Left hindlimb (tissue), 1 donor: ENCODE measurements at places on chromosomes 4 and X.
A peak's percentile ranks its signal among the peaks of the same experiment; 100 is the strongest.

- no peak for DNase-seq
Observed at GRCh38 chr4:151583157-151583914, 174.4 kb downstream of the FHIP1A start.

- DNase-seq: no peak
Observed at GRCh38 chr4:13436962-13437361, 47.2 kb downstream of the RAB28 start.

DNA sequence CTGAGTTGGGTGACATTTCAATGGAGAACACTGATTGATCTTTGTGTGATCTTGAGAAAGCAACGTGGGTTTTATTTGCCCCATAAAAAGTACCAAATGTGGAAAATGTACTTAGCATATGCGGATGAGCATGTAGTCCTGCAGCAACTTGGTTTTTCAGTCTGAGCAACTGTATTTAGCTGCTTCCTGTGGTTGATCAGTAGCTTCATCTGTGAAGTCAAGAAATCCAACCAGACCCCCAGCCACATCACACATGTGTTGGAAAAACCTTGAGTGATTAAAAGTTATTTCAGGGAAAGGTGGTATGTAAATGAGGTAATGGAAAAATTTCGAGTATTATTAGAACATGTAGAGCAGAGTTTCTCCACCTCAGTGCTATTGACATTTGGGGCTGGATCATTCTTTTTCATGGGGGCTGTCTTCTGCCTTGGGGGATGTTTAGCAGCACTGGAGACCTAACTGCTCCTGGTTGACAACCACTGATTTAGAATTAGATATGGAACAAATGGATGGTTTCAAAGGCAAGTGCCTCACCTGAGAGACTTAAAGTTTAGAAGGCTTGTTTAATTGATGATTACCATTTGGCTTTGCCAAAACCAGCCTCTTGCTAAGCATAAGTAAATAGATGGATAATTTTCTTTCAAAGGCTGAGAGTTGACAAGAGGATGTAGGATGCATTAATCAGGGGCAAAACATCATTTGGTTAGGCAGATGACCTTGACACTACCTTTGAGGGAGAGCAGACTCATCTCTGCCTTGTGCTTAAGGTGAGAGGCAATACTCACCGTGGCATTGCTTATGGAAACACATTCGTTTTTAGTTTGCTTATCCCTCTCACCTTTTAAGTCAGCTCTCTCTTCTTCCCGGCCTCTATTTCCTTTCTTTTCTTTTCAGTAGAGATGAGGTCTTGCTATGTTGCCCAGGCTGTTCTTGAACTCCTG is 193.0 kb upstream of the RPS6KA3 start:
- DNase-seq: no peak

DNA sequence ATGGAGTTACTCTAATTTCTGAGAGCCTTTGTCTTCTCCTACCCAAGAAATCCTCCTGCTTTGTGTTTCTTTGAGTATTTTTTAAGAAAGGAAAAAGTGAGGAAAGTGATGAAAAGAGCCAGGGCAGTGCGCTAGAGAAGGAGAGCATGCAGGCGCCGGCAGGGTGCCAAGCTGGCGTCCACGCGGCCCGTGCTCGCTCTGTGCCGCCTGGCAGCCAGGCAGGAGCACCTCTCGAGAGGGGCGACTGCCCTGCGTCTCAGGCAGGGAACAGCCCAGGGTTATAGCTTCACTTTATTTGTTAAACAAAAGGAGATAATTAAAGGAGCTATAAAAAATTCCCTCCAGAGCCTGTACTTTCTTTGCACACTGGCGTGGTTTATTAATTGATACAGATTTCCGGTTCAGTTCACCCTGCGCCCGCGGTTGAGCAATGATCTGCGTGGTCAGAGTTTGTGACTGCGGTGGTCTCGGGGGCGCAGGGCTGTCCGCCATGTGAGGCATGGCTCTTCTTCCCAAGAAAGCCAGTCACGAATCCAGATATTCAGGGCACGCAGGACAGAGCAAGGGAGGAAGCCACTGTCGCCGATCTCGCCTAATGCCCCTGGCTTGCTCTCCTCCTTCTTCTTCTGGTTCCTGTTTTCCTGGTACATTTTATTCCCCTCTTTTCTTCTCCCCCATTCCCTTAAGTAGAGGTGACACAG is 110.8 kb upstream of the PAQR3 start:
- DNase-seq: no peak

DNA sequence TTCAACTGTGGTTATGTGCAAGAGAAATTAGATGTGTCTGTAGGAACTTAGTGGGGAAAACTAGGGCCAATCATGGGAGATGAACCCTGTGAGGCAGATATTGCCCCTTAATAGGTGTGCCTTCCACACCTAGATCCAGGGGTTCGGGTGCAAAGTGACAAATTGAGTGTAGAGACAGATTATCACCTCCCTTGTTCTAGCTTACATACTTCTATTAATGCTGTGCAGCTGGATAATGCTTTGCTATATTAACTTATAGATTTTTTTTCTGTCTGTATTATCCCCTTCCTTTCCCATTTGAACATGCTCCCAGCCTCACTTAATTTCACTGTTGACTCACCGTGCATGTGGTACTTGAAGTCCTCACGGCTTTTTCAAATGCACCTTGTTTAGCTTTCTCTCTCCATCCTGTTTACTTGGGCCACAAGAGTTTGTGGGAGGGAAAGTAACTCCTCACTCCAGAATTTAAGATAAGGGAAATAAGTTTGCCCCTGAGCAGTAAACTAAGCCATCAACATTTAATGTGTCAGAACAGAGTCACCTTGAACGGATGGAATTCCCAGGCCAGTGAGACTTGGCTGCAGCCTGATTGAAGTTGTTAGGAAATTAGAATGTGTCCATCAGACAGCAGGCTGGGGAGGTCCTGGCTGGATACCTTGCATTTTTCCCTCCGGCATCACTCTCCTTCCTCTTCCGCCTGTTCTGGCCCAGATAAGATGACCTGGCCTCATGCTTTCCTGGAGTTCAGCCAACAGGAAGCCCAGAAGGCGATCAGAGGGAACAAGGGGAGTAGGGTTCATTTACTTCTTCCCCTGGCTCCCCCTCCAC is 478.4 kb downstream of the BCOR start:
- DNase-seq: no peak

GRCh38 chr4:185717377-185717741 is 94.6 kb downstream of the SORBS2 start:
- no peak for DNase-seq

DNA sequence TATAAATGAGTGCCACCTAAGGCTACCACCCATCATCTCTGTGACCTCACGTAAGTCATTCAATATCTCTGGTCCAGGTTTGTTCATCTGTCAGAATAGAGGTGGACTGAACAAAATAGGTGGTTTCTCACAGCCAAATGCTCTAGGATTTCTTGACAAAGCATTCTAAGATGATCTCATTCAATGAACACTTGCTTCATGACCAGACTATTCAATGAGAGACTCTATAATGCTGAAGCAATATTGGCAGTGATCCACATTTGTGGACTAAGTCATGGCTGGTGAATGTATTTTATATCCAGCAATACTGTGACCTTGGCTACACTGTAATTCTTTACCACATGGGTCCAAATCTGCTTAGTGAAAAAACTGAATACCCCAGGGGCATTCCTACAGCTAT is 37.9 kb downstream of the LDB2 start:
- no peak for DNase-seq

DNA sequence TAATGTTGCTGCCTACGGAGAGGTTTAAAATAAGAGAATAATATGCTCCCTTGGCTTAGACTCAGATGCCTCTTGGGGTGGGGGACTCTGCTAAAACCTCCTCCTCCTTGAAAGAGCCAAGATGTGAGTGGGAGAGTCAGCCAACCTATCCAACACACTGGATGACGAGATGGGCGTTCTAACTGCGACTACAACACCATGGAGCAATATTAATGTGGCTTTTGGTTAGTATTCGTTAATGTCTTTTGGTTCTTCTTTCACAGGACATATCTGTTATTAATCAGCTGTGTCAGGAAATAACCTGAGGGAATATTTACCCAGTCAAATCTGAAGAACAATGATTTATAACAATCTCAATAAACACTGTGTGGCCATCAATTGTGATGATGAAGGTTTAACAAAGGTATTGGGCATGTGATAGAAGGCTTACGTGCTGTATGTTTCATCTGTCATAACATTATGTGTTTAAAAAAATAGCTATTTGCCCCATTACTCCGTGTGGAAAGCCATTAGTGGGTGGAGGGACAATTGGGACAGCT is 143.5 kb upstream of the FTHL17 start:
- no peak for DNase-seq

- DNase-seq: peak; percentile 76
Observed at GRCh38 chr4:112704991-112705845, 68.3 kb downstream of the LARP7 start.

- DNase-seq: no peak
Observed at GRCh38 chrX:74018253-74018652, 285.7 kb upstream of the ZCCHC13 start.

- no peak for DNase-seq
Observed at GRCh38 chr4:118760493-118760892, 75.3 kb downstream of the METTL14 start.

DNA sequence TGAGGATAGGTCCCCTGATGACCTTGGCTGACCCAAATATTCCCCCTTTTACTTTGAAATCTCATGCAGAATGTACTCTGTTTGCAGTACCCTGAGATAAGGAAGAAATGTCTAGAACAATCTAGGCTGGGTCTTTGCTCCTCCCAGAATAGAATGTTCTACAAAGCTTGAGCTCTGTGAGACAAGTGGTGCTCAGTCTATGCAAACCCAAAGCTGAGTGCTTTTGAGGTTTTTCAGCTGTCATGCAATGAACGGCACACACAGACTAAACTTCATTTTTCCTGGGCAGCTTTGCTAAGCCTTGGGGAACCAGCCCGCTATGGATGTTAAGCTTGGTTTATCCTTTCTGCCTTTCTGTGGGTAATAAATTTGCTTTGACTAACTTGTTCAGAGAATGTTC is 513.6 kb downstream of the FAT4 start:
- DNase-seq: no peak

DNA sequence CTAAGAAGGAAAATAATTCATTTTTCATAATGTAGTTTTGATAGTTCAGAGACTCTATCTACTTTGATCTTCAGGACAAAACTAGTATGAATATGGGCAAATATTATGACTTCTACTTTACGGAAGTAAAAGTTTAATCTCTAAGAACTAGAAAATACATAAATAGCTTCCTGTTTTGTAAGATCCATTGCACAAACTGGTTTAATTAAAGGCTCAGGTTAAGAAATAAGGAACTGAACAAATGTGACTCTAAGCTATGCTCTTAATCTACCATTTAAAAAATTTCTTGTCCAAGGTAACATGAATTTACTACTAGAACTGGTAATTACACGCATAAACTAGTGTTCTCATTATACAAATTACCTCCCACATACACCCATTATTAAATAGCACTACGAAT is 360.6 kb downstream of the INPP4B start:
- no peak for DNase-seq

DNA sequence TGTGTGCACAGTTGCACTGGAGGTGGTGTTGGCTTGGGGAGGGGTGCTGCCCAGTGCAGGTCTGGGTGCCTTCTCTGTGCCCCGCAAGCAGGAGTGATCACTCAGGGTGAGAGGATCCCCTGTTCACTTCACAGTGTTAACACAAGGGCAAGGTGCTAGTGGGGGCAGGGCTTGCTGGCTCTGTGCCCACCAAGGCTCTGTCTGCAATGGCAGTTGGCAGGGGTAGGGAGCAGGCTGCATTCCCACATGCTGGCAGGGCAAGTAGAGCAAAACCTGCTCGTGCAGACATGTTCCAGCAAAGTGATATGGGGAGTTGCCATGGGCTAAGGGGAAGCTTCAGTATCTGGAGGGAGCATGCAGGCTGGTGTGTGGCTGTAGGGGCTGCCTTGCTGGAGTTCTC is 428.0 kb downstream of the ZNF674 start:
- no peak for DNase-seq

GRCh38 chr4:81518762-81519426 is 47.2 kb upstream of the RASGEF1B start:
- no peak for DNase-seq

DNA sequence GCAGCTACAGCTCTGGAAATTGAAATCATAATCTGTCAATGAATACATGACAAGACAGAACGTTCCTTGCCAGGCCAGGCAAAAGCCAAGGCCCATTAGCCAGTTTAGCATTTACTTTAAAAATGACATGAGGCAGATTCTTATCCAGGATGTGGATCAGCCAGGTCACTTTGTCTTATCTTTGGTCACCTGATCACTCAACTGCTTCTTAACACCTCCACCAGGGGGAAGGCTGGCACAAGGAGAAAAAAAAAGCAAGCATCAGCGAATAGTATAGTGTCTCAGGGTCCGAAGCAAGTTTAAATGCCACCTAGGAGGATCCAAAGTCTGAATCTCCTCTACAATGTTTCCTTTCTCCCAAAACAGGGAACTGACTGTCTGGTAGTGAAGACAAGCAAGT is 18.8 kb downstream of the ATP1B4 start:
- DNase-seq: no peak

- no peak for DNase-seq
Observed at GRCh38 chr4:76502886-76503285, 67.9 kb downstream of the SHROOM3 start.

- DNase-seq: no peak
Observed at GRCh38 chr4:171288816-171289432, 524.3 kb upstream of the GALNTL6 start.

DNA sequence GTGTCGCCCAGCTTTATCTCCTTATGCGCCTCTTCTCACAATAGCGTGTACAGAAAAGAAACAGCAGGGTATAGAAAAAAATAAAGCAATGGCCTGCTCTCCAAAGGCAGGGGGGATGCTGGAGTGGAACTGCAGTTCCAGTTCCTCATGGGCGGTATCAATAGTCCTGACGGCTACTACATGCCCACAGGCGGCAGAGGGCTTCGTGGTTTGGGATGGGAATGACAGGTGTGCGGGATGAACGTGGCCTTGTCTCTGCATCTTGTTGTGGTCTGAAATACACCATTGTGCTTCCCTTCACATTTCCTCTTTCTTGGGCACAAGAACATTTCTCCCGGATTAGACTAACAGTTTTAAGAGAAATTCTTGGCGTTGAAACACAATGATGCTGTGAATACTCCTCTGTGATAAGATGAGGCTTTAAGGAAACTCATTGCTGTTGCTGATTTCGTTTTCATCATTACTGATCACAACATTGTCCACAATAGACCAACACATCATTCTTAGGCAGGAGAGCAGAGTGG is 124.1 kb upstream of the IGFBP7 start:
- no peak for DNase-seq

- no peak for DNase-seq
Observed at GRCh38 chr4:39814403-39815185, 116.7 kb downstream of the UBE2K start.

GRCh38 chrX:49247916-49248811 is 12.9 kb downstream of the CCDC22 start:
- DNase-seq: no peak

GRCh38 chr4:66298569-66298968 is 628.3 kb upstream of the EPHA5 start:
- DNase-seq: no peak

DNA sequence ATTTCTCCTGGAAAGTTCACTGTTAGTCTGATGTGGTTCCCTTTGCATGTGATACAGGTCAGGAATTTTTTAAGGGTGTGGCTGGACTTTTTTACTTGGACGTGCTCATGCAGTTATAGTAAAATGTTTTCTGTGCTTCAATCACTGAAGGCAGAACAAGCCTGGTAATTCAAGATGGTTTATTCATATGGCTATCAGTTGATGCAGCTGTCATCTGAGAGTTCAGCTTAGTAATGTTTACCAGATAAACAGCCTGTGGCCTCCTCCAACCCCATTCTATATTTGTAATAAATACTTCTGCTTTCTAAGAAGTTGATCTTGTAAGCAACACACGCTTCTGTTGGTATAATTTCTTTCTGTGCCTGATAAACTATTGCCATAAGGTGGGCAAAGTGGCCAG is 2105.9 kb downstream of the ARAP2 start:
- no peak for DNase-seq
